Adrenal gland (tissue), 19 donors: ENCODE measurements at places on chromosomes 13 and 19. TPM values are rescaled to one million over a fixed set of nuclear protein-coding genes. Genes with fewer than 3 reads are reported as not detected.

XAB2 gene
- total RNA-seq, result 50.9 TPM

DNA sequence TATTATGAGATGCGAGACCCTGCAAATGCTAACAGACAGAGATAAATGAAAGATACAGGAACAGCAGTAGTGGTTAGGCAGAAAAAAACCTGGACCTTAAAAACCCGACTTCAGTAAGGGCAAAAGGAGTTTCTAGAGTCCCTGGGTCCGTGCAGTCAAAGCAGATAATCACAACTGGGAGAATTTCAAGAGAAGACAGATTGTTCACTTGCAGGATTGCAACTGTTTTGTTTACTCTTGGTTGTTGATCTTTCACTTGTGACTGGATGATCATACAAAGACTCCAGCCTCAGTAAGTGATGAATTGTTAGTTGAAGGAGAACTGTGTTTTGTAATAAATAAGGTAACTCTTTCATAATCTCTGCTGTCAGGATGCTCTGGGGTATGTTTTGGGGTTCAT, 135.1 kb downstream of the GPC6 start:
- no peak overlapping the region for H3K4me3 ChIP-seq
- DNase-seq, result no peak
- H3K27me3 ChIP-seq, result no peaks in the 10 kb centered on the region
- H3K27ac ChIP-seq, result no peak overlapping the region

DNA sequence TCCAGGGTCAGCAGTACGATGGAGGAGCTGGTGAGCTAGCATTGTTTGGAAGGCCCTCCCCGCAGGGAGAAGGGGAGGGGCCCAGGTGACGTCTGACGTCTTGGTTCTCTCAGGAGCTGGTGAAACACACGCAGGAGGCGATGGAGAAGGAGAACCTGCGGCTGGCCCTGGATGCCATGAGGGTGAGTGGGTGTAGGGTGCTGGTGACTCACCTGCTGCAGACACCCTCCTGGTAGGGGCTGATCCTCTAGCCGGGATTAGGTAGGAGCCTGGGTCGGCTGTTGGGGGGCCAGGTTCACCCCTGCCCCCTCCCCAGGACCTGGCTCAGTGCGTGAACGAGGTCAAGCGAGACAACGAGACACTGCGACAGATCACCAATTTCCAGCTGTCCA, 55.8 kb downstream of the VAV1 start:
- DNase-seq, result no peak
- H3K4me1 ChIP-seq, result no peaks in the 10 kb centered on the region
- H3K36me3 ChIP-seq, result no peaks in the 10 kb centered on the region
- no peak overlapping the region for H3K27ac ChIP-seq
- H3K4me3 ChIP-seq, result no peak overlapping the region
- H3K27me3 ChIP-seq, result no peaks in the 10 kb centered on the region

LILRB5 gene
- 20.4 TPM for total RNA-seq

WDR87 gene
- total RNA-seq, result not detected

DNA sequence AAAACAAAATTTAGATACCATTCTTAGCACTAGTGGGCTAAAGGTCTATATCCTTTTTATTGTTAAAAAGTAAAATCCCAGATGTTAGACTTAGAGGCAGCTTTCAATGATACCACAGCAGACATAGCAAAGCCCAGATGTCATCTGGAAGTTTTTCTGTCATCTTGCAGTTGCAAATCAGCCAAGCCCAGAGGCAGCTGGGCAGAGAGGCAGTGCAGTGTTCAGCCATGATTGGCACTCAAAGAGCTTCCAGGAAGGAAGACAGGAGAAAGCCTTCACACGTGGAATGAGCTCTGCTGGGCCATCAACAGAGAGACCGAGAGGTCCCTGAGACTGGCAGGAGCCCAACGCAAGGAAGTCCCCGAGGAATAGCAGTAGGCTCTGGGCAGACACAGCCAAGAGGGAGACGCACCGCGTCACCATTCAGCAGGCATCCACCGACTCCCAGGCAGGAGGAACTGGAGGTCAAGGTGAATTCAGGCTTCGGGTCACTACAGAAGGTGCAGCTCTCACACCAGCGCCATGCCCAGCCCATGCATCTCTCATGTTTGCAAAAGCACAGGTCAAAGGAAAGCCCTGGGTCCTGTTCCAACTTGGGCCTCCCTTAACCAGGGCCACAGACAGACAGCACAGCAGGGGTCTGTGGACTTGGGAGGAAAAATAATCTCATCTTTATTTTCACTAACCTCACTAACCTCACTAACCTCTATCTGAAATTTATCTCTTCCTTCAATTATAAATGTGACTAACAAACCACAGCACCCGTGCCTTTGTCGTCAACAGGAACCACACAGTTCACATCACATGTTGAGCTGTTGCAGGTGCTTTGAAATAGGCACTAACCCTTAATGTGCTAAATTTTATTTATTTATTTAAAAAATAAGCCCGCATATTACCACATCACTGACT, 54.9 kb downstream of the TUBGCP3 start:
- H3K4me1 ChIP-seq, result no peaks in the 10 kb centered on the region
- DNase-seq, result no peak
- no peak overlapping the region for H3K27ac ChIP-seq
- H3K4me3 ChIP-seq, result no peak overlapping the region
- no peaks in the 10 kb centered on the region for H3K27me3 ChIP-seq

GRCh38 chr19:55346725-55347441, 7.2 kb downstream of the KMT5C start:
- peaks cover 9% of the 10 kb centered on the region for H3K27me3 ChIP-seq
- DNase-seq, result no peak
- H3K4me1 ChIP-seq, result no peaks in the 10 kb centered on the region
- no peaks in the 10 kb centered on the region for H3K36me3 ChIP-seq
- no peak overlapping the region for H3K27ac ChIP-seq

PPAN gene
- 25.2 TPM for total RNA-seq

DNA sequence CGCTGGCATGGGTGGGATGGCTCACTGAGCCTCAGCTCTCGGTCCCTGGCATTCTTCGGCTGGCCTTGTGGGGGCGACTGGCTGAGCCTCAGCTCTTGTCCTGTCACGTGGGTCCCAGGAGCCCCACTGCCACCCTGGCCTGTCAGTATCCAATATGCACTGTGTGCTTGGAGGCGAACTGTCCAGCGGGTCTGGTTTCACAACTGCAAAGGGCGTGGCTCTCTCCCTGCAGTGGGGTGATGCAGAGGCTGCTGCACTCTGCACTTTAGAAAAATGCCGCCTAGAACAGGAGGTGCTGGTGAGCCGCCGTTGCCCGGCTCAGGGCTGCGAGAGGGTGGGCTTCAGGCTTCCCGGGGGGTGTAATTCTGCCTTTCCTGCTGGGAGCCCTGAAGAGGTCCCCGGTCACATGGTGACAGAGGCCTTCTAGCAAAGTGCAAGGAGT, 17.0 kb upstream of the TMEM255B start:
- no peak overlapping the region for H3K4me3 ChIP-seq
- no peak overlapping the region for H3K27ac ChIP-seq
- DNase-seq, result no peak
- H3K27me3 ChIP-seq, result no peaks in the 10 kb centered on the region

- no peaks in the 10 kb centered on the region for H3K36me3 ChIP-seq
- DNase-seq, result no peak
- no peaks in the 10 kb centered on the region for H3K27me3 ChIP-seq
- no peaks in the 10 kb centered on the region for H3K4me1 ChIP-seq
These were observed 248.3 kb downstream of the DCLK1 start for GRCh38 chr13:35882722-35883497.

SLC10A2 gene
- not detected for total RNA-seq

GRCh38 chr19:7971553-7972520, 28.4 kb upstream of the TIMM44 start:
- H3K36me3 ChIP-seq, result peaks cover 53% of the 10 kb centered on the region
- no peak overlapping the region for H3K4me3 ChIP-seq
- DNase-seq, result no peak
- no peaks in the 10 kb centered on the region for H3K27me3 ChIP-seq
- no peak overlapping the region for H3K27ac ChIP-seq
- no peaks in the 10 kb centered on the region for H3K4me1 ChIP-seq

LGALS4 gene
- total RNA-seq, result 0.30 TPM

DNA sequence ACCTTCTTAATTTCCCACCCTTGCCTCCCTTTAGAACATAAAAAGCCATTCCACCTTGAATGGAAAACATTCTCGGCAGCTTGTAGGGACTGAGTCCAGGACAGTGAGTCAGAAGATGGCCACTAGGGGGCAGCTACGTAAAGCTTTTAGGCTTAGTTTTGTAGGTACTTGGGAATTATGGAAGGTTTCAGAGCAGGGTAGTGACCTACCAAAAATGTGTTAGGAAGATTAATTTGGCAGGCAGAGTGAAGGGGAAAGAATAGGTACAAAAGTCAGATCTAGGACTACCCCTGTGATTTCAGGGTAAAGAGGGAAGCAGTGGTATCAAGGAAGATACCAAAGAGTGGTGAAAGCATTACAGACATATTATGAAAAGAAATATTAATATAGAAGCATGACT, 198.4 kb downstream of the NDFIP2 start:
- no peak overlapping the region for H3K4me3 ChIP-seq
- no peak overlapping the region for H3K27ac ChIP-seq
- H3K36me3 ChIP-seq, result no peaks in the 10 kb centered on the region
- H3K4me1 ChIP-seq, result no peaks in the 10 kb centered on the region
- H3K27me3 ChIP-seq, result no peaks in the 10 kb centered on the region

LILRB2 gene
- total RNA-seq, result 5.0 TPM

GRCh38 chr13:74246487-74246886, 112.3 kb upstream of the KLF12 start:
- no peaks in the 10 kb centered on the region for H3K27me3 ChIP-seq
- no peaks in the 10 kb centered on the region for H3K4me1 ChIP-seq
- H3K36me3 ChIP-seq, result no peaks in the 10 kb centered on the region
- H3K27ac ChIP-seq, result no peak overlapping the region
- H3K4me3 ChIP-seq, result no peak overlapping the region
- no peak for DNase-seq

DNA sequence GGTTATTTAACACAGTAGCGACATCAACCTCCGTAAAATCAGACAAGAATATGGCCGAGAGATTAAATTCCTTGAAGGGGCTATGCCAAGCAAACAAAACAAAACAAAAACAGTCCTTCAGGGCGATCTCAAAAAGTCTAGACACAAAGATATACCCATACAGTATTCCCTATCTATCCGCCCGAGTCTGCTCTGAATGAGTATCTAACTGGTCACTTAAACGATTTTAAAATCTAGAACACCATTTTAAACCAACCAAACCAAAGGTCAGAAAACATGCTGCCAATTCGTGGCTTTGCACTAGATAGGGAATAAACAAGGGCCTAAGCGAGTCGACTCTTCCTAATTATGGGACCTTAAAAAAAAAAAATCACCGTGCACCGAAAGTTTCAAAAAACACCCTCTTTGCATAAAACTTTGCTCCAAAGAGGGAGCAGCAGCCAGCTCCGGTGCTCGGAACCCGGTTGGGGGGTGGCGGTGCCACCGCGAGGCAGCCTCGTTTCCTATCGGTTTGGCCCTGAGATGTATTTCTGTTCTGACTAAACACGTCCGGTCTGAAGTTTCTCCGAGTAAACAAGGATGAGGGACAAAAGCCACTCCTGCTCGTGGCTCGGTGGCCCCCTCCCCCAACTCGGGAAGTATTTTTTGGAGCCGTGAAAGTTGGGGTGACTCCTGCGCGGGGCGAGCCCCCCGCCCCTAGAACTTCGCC, 1.8 kb downstream of the HMGB1 start:
- peaks cover 23% of the 10 kb centered on the region for H3K4me1 ChIP-seq
- peak overlapping the region; percentile 96 for H3K27ac ChIP-seq
- no peaks in the 10 kb centered on the region for H3K36me3 ChIP-seq
- peak; percentile 79 for DNase-seq
- no peaks in the 10 kb centered on the region for H3K27me3 ChIP-seq
- H3K4me3 ChIP-seq, result peak overlapping the region; percentile 68

MEIS3 gene
- total RNA-seq, result 3.8 TPM

OR7C2 gene
- total RNA-seq, result not detected

DNA sequence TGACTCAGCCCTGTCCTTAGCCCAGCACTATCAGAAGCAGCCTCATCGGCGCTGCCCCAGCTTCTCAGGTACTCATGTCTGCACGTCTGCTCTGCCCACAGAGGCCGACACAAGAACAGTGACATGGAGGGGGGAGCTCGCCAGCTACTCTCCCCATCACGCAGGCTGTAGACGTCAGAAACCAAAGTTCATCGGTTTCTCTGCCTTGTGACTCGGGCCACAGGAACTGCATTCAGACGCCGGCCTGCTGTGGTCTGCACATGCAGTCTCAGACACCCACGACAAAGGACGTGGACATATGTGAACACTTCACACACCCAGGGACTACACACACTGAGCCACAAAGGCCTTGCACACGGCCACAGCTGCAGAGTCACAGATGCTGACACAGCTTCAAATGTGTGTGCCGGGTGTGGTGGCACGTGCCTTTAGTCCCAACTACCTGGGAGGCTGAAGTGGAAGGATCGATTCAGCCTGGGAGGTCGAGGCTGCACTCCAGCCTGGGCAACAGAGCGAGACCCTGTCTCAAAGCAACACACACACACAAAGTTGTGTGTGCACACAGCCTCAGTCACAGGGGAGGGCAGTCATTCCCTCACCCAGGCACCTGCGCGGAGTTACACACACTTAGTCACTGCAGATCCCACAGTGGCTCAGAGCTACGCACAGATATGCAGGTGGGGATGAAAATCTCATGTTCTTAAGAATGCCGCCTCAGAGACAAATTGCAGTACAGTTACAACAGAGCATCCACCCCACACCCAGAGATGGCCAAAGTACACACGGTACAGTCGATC, 4.9 kb upstream of the ZFP36 start:
- DNase-seq, result peak; percentile 90
- H3K4me3 ChIP-seq, result no peak overlapping the region
- peaks cover 35% of the 10 kb centered on the region for H3K4me1 ChIP-seq

DNA sequence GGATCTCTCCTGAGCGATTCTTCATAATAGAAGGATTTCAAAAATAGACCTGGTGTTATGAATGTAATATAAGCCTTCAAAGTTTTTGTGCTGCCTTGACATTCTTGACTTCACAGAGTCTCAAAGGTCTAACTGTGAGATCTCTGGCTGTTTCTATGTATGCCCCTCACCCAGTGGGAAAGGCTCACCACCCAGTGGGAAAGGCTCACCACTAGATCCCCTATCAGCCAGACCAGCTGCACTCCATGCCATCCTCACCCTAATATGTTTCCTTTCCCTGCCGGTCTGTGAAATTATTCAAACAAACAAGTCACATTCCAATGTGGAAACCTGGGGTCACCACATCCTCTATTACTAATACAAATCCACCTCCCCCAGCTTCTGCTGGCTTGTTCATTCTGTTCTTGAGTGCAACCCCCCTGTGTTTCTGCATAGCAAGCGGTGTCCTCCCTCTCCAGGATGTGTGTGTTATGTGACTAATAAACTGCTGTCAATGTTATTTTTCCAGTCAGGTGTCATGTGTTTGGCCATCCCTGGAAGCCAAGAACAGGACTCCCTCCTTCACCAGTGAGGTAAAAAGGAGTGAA, 13.8 kb upstream of the SLITRK1 start:
- H3K4me1 ChIP-seq, result no peaks in the 10 kb centered on the region
- DNase-seq, result no peak
- no peak overlapping the region for H3K27ac ChIP-seq
- H3K27me3 ChIP-seq, result no peaks in the 10 kb centered on the region
- no peaks in the 10 kb centered on the region for H3K36me3 ChIP-seq

C19orf67 gene
- not detected for total RNA-seq

GRCh38 chr13:46165485-46166223, 16.3 kb downstream of the LCP1 start:
- H3K4me1 ChIP-seq, result no peaks in the 10 kb centered on the region
- no peaks in the 10 kb centered on the region for H3K36me3 ChIP-seq
- no peaks in the 10 kb centered on the region for H3K27me3 ChIP-seq
- DNase-seq, result no peak
- H3K27ac ChIP-seq, result no peak overlapping the region

- no peak overlapping the region for H3K27ac ChIP-seq
- no peaks in the 10 kb centered on the region for H3K36me3 ChIP-seq
- no peak for DNase-seq
- H3K4me1 ChIP-seq, result peaks cover 27% of the 10 kb centered on the region
- H3K27me3 ChIP-seq, result no peaks in the 10 kb centered on the region
These were observed 7.5 kb upstream of the ATP8B3 start for GRCh38 chr19:1819341-1820255.
